ENCODE measurements at places on chromosomes 5 and 9.

GRCh38 chr9:133521122-133522072 is 3.4 kb downstream of the MYMK start:
- no peak for DNase-seq

GRCh38 chr9:73265876-73266275 is 114.2 kb downstream of the ANXA1 start:
- no peak for DNase-seq

DNA sequence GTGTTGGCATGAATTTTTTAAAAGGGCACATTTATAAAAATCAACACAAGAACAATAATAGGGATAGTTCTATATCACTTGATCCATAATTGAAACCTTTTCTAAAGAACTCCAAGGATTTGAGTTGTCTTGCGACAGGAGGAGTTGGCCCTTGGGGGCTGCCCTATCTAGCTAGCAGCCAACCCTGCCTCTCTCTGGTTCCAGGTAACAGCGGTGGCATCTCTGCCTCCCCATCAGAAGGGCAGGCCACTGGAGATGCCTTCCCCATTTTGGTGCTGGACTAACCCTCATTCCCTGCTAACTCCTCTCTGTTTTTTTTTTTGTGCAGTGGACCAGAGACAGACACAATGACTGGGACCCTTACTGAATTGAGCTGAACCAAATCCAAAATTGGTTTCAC is 393.0 kb downstream of the MED10 start:
- no peak for DNase-seq

DNA sequence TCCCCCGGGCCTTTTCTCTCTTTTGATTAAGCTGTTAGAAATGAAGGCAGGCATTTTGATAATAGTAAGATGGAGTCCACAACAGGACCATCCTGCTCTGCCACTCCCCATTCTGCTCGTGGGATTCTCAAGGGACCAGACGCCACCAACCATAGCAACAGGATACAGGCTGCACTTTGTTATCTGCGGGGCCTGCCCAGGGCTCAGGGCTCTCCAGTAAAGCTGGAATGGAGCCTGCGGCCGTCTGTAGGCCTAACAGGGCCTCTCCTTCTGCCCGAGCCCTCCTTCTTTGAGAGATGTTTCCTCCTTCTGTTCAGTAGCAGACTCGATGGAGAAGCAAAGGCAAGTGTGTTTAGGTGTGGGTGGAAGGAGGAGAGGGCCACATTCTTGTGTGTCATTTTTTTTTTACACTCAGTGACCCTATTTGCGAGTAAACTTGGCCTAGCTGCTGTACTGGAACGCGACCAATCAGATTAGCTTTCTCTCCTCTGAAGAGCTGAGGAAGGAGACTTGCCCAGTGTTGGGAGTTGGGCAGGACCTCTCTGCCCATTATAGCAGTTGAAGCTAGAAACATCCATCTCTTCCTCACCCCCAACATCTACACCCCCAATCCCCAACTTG is 8.9 kb upstream of the EPB41L4B start:
- no peak for DNase-seq

DNA sequence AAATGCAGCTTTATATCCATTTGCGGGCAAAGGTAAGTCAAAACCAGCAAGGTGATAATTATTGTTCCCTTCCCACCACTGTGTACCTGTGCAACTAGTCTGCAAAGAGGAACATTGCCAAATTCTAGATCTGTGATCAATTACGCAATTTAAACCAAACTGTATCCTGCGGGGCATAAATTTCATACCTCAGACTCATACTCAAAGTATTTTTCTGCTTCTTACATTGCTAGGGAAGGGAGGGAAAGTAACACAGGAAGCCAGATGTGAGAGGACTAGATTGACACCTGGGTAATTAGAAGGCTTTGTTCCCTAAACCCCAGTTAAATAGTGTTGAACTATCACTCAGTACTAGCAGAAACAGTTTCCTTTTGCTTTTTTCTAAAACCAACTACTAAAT is 240.2 kb upstream of the ZNF608 start:
- DNase-seq: no peak

DNA sequence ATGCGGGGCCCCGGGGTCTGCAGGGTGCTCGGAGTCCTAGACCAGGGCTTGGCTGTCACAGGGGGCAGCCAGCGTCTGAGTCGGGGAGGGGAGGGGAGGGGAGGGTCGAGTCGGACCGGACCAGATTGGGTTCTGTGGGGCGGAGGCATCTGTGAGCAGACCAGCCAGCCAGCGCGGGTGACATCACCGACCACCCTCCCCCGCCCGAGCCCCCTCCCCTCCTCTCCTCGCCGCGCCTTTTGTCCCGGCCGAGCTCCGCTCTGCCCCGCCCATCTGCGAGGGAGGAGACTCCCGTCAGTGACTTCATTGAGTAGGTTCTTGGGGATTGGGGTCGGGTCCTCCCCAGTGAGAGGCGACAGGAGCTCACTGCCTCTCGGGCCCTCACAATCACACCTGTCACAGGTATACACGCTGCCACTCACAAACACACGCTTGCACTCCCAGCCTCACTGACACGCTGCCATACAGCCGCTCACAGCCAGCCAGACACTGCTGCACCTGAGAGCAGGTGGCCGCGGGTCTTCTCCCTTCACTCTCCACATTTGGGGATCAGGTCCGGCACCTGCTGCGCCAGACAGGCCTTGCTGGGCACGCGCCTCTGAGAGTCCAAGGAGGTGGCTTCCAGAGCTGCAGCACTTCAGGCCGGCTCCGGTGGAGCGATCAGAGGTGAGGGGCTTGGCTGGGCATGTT is 546 bp downstream of the DNAJB5 start:
- peak; percentile 60 for DNase-seq

- no peak for DNase-seq
Measured at GRCh38 chr5:111385051-111385450, 127.3 kb downstream of the STARD4 start.

GRCh38 chr9:26145938-26146337 is 467.7 kb upstream of the TUSC1 start:
- DNase-seq: no peak

GRCh38 chr5:149546974-149547373 is 4.3 kb downstream of the CSNK1A1 start:
- no peak for DNase-seq

DNA sequence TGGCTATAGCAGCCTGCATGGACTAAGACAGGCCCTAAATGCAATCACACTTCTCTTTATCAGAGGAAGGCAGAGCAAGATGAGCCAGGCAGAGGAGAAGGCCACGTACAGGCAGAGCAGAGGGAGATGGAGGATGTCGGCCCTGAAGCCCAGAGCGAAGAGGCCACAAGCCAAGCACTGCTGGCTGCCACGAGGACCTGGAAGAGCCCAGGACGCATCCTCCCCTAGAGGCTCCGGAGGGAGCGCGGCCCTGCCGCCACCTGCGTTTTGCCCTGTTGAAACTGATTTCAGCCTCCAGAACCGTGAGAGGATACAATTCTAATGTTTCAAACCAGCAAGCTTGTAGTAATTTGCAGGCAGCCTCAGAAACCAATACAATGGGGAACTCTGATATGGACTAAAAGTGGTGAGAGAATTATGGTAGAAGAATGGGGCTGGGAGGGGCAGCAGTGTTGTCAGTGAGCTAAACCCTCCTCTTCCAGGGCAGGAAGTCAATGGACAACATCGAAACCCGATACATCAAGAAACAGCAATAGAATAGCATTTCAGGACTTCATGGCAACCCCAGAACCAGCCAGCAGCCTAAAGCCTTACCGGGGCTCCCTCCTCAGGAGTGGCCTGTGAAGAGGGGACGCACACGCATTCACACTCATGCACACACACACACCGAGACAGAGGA is 32.6 kb downstream of the ADAMTS2 start:
- no peak for DNase-seq
